Calu3 (cell line): ENCODE measurements at places on chromosomes 5 and 9. TPM values are rescaled to one million over a fixed set of nuclear protein-coding genes. Genes with fewer than 3 reads are reported as not detected.

TLR4 gene
- 0.12 and 0.64 TPM in 2 replicates for total RNA-seq

TRMT10B gene
- 4.1 and 5.6 TPM in 2 replicates for total RNA-seq

IRF1 gene
- total RNA-seq: 64.0 and 82.4 TPM in 2 replicates

FBP2 gene
- total RNA-seq: not detected in 2 replicates

ARSI gene
- total RNA-seq: 0.71 and 0.93 TPM in 2 replicates

LRRC19 gene
- total RNA-seq: 0.21 and 1.1 TPM in 2 replicates

KLHL3 gene
- total RNA-seq: 16.9 and 18.2 TPM in 2 replicates

CRHBP gene
- total RNA-seq: not detected in 2 replicates

KCNMB1 gene
- total RNA-seq: not detected in 2 replicates

ZNF354C gene
- total RNA-seq: 2.1 and 2.4 TPM in 2 replicates

FAM221B gene
- total RNA-seq: not detected in 2 replicates

AGXT2 gene
- not detected in 2 replicates for total RNA-seq

OTP gene
- total RNA-seq: 0.12 TPM in 1 of 2 replicates, not detected in the other

C1QTNF2 gene
- total RNA-seq: not detected in 2 replicates

HBEGF gene
- 6.4 and 7.2 TPM in 2 replicates for total RNA-seq

OBP2B gene
- not detected in 2 replicates for total RNA-seq

KIF4B gene
- not detected in 2 replicates for total RNA-seq

PCDHA1 gene
- total RNA-seq: 0.73 and 0.83 TPM in 2 replicates

STKLD1 gene
- 0.71 and 0.94 TPM in 2 replicates for total RNA-seq

GEMIN5 gene
- total RNA-seq: 27.7 and 30.5 TPM in 2 replicates

KIAA1958 gene
- total RNA-seq: 10.5 and 13.0 TPM in 2 replicates

BHMT2 gene
- not detected in 2 replicates for total RNA-seq

CD72 gene
- total RNA-seq: 0.38 and 0.73 TPM in 2 replicates

DPM2 gene
- total RNA-seq: 31.5 and 39.9 TPM in 2 replicates

ANKRD20A1 gene
- total RNA-seq: 0.69 and 3.0 TPM in 2 replicates
